T-helper 17 cell (primary cell): ENCODE measurements at places on chromosomes 16 and 17.

DNA sequence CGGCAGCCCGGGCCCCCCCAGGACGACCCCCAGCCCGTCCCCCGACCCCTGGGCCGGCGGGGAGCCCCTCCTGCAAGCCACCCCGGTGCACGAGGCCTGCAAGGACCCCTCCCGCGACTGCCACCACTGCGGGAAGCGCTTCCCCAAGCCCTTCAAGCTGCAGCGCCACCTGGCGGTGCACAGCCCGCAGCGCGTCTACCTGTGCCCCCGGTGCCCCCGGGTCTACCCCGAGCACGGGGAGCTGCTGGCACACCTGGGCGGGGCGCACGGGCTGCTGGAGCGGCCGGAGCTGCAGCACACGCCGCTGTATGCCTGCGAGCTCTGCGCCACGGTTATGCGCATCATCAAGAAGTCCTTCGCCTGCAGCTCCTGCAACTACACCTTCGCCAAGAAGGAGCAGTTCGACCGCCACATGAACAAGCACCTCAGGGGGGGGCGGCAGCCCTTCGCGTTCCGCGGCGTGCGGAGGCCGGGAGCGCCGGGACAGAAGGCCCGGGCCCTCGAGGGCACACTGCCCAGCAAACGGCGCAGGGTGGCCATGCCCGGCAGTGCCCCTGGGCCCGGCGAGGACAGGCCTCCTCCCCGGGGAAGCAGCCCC is 15.6 kb upstream of the ZFPM1 start:
- no peaks in the 10 kb centered on the region for H3K4me1 ChIP-seq
- H3K27ac ChIP-seq = no peak overlapping the region
- peak; percentile 67 for DNase-seq
- no peaks in the 10 kb centered on the region for H3K27me3 ChIP-seq
- no peaks in the 10 kb centered on the region for H3K36me3 ChIP-seq
- no peak overlapping the region for H3K4me3 ChIP-seq

DNA sequence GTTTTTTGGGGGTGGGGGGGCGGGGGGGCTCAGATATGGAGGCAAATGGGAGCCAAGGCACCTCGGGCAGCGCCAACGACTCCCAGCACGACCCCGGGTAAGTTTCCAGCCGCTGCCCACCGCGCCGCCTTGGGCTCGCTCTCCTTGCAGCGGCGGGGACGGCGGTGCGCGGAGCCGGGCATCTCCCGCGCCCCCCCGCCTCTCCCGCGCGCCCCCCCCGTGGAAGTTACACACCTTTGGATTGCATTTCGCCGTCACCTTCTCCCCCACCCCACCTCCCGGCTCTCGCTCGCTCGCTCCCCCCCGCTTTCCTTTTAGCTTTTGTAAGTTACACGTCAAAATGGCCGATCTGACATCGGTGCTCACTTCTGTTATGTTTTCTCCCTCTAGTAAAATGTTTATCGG is 387 bp downstream of the MSI2 start:
- no peaks in the 10 kb centered on the region for H3K27me3 ChIP-seq
- H3K4me3 ChIP-seq = peak overlapping the region; percentile 95
- DNase-seq = peak; percentile 41
- H3K27ac ChIP-seq = peak overlapping the region; percentile 97

DNA sequence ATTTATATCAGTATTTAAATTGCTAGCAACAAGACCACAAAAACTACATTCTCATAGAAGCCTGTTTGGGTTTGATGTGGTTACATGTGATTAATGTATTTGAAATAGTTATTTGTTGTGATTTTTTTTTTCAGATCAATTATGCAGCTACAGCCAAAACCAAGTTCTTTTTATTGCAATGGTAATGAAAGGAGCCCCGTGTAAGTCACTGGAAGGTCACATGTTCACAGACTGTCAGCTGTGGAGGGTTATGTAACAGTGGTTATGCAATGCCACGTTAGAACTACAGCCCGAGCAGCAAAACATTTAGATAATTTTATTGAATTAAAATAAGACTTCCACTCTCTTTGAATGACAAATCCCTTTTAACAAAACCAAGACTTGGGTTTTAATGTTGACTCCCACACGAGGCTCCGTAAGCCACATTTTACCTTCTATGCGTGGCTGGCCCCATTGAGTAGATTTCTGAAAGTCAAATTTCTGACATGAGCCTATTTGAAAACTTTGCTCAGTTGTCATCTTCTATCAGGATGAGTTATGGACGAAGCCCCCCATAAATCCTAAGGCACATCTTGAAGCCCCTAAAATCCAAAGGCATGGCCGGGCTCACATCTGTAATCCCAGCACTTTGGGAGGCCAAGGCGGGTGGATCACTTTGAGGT is 41.8 kb upstream of the SEC14L1 start:
- no peaks in the 10 kb centered on the region for H3K36me3 ChIP-seq
- H3K27ac ChIP-seq = peak overlapping the region; percentile 93
- H3K4me1 ChIP-seq = peaks cover 23% of the 10 kb centered on the region
- H3K27me3 ChIP-seq = no peaks in the 10 kb centered on the region
- no peak overlapping the region for H3K4me3 ChIP-seq
- DNase-seq = no peak

DNA sequence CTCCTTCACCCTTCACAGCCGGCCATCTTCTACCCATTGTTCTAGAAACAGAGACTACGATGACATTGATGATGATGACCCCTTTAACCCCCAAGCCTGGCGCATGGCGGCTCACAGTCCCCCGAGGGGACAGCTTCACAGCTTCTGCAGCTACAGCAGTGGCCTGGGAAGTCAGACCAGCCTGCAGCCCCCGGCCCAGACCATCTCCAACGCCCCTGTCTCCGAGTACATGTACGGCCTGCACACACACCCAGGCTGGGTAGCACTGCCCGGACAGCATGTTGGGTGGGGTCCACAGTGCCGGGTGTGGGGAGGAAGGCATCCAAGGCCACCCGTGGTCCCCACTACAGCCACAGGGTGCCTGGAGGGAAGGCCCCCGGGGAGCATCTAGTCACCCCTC is 21.0 kb upstream of the DNAI2 start:
- DNase-seq = no peak
- H3K36me3 ChIP-seq = peaks cover 2% of the 10 kb centered on the region
- no peak overlapping the region for H3K27ac ChIP-seq
